ENCODE measurements at places on chromosomes 12 and 14. TPM values are rescaled to one million over a fixed set of nuclear protein-coding genes. Genes with fewer than 3 reads are reported as not detected.

GRCh38 chr14:97185186-97185585 is 388.0 kb downstream of the VRK1 start:
- no peak for DNase-seq

The PLEKHD1 gene
- 0.14 TPM for total RNA-seq

DNA sequence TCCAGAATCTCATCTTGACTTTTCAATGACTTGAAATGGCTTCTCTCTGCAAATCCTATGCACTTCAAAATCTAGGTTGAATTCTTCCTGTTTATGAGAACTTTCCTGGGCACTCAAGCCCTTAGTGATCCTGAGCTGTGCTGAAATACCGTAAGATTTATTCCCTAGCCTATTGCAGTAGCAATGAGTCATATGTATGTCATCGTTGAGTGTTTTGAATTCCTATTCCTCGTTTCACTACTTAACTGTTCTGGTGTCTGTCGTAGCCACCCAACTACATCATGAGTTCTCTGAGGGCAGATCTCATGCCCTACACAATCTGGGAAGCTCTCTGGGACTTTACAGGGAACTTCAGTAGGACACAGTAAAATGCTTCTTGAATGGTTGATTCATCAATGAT is 190.8 kb upstream of the TMEM132C start:
- DNase-seq, result no peak

The RNU4-1 gene
- 2,662 TPM for total RNA-seq

The OR4K17 gene
- total RNA-seq, result not detected

DNA sequence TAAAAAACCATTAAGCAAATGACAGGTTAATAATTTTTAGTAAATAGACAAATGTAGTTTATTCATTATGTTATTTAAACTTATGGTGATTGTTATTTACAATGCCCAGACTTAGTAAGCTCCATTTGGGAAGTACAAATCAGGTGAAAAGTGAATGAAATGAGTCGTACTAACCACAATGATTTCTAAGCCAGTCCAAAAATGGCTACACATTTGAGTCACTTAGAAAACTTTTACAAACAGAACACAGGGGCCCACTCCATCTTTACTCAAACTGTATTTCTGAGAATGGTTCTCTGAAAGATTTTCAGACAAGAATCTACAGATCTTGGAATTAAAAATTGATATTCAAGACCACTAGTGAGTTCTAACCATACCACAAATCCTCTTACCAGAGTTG is 653.3 kb upstream of the MIS18BP1 start:
- no peak for DNase-seq

GRCh38 chr14:64112867-64113678 is 181.1 kb downstream of the ESR2 start:
- DNase-seq, result peak; percentile 86

The TAS2R43 gene
- total RNA-seq, result not detected

DNA sequence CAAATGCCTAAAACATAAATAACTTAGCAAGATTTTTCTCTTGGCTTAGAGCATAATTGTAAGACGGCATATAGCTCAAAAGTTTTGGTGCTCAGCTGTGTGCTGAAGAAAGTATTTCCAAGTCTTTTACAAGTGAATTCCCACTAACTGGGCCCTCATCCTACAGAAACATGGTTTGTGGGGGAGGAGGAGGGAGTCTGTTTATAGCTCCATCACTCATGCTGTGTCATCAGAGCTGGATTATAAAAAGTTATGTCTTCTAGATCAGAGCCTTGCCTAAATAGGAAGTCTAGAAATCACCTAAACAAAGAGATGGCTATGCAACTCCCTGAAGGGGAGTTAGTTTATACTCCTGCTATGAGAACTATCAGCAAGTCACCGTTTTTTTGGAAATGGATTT is 65.9 kb upstream of the OTOGL start:
- no peak for DNase-seq

The CYP46A1 gene
- total RNA-seq, result 0.45 TPM

- no peak for DNase-seq
These were observed 6.2 kb upstream of the DCAF11 start for GRCh38 chr14:24108336-24108874.

DNA sequence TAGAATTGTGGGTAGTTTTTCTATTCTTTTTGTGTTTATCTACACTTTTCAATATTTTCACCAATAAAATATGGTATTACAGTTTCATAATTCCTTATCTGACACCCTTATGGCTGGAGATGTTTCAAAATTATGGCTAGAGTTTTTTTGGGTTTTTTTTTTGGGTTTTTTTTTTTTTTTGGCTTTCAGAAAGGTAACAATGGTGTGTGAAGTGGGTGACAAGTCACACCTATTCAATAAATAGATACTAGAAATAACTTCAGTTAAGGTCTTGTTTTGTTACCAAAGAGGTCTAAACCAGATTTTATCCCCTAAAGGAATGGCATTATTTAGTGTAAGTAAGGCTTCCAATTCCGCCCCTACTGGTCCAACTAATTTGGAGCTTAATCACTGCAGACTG is 19.5 kb downstream of the SPPL3 start:
- DNase-seq, result no peak

GRCh38 chr14:97172644-97173043 is 375.5 kb downstream of the VRK1 start:
- no peak for DNase-seq

DNA sequence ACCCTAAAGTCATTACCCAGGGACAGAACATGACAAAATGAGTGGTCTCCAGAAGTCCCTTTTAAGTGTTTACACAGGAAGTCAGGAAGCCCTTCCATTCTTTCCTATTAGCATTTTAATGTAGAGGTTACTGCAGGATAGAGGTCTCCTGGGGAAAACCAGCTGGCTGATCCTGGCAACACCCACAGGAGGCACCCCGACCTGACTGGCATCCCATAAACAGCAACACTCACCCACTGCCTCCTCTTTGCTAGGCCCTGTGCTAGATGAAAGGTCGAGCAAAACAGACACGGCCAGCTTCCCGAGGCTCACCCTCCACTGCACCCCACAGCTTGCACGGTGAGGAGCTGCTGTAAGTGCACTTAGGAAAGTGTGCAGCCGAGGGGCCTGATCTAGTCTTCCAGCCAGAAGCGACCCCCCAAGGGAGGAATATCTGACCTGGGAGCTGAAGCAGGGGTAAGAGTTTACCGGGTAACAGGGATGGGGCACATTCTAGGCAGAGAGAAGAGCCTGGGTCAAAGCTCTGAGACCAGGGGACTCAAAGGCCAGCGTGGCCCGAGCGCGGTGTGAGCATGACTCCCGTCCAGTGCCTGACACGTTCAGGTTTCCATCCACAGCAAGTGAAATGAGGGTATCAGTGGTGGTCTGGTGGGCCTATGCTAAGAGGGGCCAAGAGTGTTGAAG is 9.0 kb downstream of the DAZAP2 start:
- DNase-seq, result no peak

DNA sequence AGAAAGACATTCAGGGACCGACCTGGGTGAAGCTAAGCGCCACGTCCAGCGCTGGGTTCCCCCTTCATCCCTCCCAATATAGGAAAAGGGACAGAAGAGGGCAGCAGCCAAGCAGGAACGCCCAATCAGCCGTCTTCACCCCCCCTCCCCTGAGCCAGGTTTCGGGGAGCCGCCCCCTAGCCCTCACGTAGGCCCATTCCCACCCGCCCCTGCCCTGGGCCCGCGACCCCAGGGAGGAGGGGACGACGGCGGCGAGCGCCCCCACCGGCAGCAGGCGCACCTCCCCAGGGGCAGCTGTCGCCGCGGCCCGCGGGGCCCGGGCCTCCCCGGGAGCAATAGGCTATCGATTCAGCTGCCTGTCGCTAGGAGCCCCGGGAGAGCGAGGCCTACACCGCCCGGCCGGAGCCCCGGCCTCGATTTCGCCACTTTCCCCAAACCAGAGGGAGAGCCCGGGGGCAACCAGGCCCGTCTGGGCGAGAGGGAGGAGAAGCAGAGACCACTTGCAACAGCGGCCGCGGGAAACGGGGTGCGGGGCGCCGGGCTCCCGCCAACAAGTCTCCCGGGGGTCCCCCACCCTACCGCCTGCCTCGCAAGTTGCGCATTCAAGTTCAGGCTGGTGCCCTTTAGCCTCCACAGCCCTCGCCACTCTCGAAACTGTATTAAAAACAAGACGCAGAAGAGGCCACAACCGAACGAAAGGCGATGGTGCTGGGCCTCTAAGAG is 1.3 kb downstream of the DCAF5 start:
- peak; percentile 79 for DNase-seq

All from left colon (tissue), 2 donors.